ENCODE measurements at places on chromosomes 2 and 18.

GRCh38 chr2:160039166-160039903 lies 23.1 kb downstream of the PLA2R1 start:
- no peak for DNase-seq

- DNase-seq = no peak
Measured at GRCh38 chr2:182381225-182381624, 45.6 kb downstream of the PDE1A start.

DNA sequence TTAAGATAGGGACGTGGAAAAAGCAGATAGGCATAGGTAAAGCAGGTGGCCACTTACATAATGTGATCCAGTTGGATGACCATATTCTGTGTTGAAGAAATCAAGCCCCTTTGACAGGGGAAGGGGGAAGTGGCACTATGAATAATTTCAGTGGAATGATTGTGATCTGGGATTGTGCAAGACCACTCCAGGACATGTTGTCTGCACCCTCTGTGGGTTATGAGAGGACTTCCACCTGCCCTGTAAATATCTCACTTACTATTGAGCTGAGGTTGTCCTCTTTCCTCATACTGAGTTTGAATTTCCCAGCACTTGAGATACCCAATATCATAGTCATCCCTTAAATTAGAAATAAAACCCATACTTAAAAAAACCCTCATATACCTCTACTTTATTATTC lies 220.7 kb downstream of the IRS1 start:
- DNase-seq = no peak

DNA sequence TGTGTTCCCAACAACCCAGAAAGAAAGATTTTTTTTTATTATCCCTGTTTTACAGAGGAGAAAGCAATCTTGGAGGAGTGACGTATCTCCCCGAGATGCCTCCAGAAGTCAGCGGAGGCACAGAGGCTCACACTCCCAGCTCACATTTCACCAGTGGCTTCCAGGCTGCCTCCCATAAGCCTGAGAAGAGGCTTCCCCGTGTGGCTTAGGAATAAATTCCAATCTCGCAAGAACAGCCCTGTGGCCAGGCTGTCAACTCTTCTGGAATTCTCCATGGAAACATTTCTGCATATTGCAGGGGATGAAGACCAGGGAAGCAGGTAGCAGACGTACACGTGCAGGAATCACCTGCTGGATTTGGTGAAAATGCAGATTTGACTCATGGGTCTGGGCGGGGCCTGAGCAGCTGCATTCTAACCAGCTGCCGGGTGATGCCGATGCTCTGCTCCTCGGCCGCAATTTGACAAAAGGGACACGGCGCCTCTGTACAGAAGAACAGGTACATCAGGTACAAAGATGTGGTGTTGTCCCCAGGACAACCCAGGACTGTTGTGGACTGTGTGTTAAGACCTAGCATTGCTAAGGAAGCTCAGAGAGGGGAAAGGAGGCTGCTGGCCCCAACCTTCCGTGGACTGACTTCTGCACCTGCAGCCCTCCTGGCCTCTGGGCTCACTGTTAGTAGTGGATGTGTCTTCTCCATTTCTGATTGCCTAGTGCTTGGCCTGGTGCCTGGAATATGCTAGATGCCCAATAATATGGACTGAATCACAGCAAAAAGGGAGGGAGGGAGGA lies 114.2 kb upstream of the ID2 start:
- DNase-seq = no peak

GRCh38 chr2:180938451-180938850 lies 42.0 kb upstream of the UBE2E3 start:
- DNase-seq = no peak

Data from activated naive CD8-positive, alpha-beta T cell treated with anti-CD3 and anti-CD28 coated beads, Interleukin-2, amount 50 U/mL, for 24 hours (primary cell).